Neural crest cell (in vitro differentiated cells): ENCODE measurements at places on chromosomes 12 and 14. TPM values are rescaled to one million over a fixed set of nuclear protein-coding genes. Genes with fewer than 3 reads are reported as not detected.

- H3K4me3 ChIP-seq = no peak overlapping the region
- no peak for DNase-seq
- peaks cover 22% of the 10 kb centered on the region for H3K36me3 ChIP-seq
- no peaks in the 10 kb centered on the region for H3K27me3 ChIP-seq
Measured at GRCh38 chr14:63383776-63384367, 65.1 kb upstream of the GPHB5 start.

CYP46A1 gene
- total RNA-seq = 3.0 and 3.6 TPM in 2 replicates

DNA sequence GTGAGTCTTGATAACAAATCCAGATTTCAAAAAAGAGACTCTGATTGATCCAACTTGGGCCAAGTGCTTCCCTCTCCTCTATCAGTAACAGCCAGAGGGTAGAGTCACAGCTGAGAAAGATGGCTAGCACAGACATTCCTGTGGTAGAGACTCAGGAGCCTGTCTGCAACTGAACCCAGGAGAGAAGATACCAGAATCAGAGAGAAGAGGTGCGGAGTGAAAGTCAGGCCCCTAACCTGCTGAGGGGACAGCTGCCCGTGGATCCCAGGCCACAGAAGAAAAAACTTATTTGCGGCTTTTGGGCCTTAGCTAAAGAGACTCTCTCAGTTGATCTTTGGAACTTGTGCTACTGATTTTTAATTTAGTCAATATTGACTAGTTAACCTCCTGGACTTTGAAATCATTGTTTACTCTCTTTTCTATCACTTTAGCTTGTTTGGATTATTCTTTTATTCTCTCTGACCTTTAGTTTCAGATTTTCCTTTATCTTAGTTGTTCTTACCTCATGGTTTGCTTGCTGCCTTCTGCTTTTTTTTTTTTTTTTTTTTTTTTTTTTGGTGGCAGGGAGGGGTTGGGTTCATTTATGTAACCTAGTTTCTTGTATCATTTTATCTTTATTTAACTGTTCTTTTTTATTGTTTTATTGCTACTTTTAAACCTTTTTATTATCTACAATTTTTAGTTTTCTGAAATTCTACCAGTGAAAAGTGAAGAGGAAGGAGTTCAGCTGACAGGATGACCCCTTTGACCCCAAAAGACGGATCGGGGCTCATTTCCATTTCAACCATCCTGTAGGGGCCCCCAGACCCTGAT is 154.9 kb upstream of the KRR1 start:
- peaks cover 38% of the 10 kb centered on the region for H3K4me1 ChIP-seq
- no peaks in the 10 kb centered on the region for H3K27me3 ChIP-seq
- no peaks in the 10 kb centered on the region for H3K36me3 ChIP-seq
- no peak overlapping the region for H3K4me3 ChIP-seq
- DNase-seq = no peak

GRCh38 chr12:100962086-100962712 is 167.6 kb downstream of the ANO4 start:
- no peaks in the 10 kb centered on the region for H3K36me3 ChIP-seq
- H3K4me3 ChIP-seq = no peak overlapping the region
- no peaks in the 10 kb centered on the region for H3K4me1 ChIP-seq
- no peak for DNase-seq

- no peaks in the 10 kb centered on the region for H3K4me1 ChIP-seq
- no peak for DNase-seq
- H3K36me3 ChIP-seq = peaks cover 4% of the 10 kb centered on the region
- H3K27me3 ChIP-seq = no peaks in the 10 kb centered on the region
- no peak overlapping the region for H3K27ac ChIP-seq
Measured at GRCh38 chr12:111788178-111788654, 21.5 kb downstream of the ALDH2 start.

GRCh38 chr12:27966870-27967269 is 5.7 kb downstream of the PTHLH start:
- no peak for DNase-seq
- peaks cover 21% of the 10 kb centered on the region for H3K4me1 ChIP-seq
- peak overlapping the region; percentile 17 for H3K4me3 ChIP-seq
- no peaks in the 10 kb centered on the region for H3K36me3 ChIP-seq
- peaks cover 84% of the 10 kb centered on the region for H3K27me3 ChIP-seq
